ENCODE measurements at places on chromosomes 6 and 20.

DNA sequence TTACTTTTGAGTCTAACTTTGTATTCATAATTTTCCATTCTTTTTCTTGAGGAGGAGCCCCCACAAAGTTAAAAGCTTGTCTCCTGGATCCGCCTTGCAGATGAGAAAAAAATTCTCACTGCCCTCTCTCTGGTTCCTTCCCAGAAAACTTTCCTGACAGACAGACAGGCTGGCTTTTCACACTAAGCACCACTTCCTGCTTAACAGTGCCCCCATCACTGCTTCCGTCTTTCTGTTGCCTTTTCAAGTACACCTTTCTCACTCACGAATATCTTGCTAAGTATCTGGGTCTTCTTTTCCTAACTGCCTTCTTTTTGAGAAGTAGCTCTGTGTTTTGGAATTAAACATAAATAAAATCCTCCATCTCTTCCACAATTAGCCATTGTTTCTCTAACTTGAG, 19.8 kb upstream of the LMBRD1 start:
- DNase-seq: peak; percentile 18

- DNase-seq: no peak
Observed at GRCh38 chr20:47160240-47160639, 196.3 kb downstream of the ZMYND8 start.

- DNase-seq: no peak
Observed at GRCh38 chr6:112307707-112308106, 39.4 kb upstream of the RFPL4B start.

- DNase-seq: no peak
Observed at GRCh38 chr20:34637245-34638038, 39.5 kb downstream of the PIGU start.

DNA sequence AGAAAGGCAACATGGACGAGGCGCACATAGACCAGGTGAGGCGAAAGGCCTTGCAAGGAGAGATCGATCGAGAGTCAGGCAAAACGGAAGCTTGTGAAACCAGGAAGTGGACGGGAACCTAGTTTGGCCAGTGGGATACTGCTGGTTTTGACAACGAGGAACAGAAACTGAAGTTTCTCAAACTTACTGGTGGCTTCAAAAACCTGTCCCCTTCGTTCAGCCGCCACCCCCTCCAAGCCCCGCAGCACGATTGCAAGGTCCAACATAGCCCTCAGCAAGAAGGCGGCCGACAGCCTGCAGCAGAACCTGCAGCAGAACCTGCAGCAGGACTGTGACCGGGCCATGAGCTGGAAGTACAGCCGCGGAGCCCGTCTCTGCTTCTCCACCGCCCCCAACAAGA, 238.0 kb downstream of the KHDC1L start:
- DNase-seq: no peak

DNA sequence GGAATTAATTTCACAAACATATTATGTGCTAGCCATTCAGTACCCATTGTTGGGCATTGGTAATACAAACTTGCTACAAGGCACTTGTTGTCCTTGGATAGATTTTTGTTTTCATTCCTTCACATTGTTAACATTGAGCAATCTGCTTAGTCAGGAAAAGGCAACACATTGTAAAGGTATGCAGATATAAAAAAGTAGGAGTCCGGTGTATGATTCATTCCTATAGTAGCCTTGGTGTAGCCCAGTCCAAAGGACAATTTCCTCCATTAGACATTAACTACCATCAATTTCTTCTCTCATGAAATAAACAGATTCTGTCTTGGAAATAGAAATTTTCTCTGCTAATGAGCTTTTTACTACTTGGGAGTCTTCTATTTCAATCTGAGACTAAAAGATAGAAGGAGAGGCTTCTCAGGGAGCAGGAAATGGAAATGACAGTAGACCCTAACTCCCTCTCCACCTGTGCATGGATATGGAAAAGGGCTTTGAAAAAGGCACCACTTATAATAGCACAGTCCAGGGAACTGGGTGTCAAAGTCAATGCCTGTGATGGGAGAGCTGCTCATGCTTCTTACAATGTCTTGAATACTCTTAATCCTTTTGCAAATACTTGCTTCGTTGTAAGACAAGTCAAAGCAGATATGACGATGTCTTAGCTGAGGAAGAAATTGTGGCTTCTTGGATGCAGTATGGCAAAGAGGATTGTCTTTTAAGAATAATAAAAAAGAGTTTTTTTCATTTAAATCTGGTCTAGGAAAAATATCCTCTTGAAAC, 369.4 kb upstream of the CITED2 start:
- DNase-seq: no peak

DNA sequence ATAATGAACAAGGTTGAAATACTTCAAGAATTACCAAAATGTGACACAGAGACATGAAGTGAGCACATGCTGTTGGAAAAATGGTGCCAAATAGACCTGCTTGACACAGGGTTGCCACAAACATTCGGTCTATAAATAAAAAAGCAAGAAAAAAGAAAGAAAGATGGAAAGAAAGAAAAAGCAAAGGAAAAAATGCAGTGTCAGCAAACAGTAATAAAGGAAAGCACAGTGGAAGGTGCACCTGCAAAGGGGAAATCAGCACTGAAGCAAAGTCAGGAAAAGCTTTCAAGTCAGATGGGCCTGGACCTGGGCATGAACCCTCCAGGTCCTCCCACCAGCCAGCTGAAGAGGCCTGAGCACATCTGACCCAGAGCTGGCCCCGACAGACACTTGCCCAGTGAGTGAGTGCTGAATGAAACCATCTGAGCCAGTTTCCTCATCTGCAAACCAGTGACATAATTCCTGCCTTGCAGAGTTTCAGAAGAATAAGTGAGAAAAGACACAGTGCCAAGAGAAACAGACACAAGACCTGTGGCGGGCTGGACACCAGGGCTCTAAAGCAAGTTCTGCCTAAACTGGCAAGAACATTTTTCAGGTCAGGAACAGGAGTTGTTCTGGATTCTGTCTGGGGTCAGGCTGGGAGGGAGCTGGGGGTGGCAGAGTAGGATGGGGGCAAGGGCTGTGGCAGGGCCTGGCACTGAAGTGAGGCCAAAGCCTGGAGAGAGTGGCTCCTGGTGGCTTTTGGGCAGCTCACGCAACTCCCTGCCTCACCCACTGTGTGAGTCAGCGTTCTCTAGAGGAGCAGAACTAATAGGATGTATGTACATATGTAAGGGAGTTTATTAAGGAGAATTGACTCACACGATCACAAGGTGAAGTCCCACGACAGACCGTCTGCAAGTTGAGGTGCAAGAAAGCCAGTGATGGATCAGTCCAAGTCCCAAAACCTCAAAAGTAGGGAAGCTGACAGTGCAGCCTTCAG, 23.9 kb upstream of the MICB start:
- no peak for DNase-seq

GRCh38 chr20:8147476-8147875, 15.4 kb downstream of the PLCB1 start:
- DNase-seq: no peak

DNA sequence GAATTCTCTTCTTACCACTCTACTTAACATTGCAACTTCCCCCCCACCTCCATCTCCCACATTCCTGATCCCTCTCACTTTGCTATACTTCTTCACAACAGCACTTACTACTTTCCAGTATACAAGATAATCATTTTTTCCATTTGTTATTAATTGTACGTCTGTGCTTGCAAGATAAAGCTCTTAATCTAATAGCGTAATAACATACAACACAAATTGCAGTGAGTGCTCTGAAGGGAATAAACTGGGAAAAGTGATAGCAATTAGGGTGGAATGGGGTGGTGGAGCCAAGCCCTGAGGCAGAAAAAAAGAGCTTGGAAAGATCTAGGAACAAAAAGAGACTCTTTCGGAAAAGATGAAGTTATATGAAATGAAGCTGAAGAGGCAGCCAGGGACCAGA, 8.5 kb downstream of the CGAS start:
- no peak for DNase-seq

DNA sequence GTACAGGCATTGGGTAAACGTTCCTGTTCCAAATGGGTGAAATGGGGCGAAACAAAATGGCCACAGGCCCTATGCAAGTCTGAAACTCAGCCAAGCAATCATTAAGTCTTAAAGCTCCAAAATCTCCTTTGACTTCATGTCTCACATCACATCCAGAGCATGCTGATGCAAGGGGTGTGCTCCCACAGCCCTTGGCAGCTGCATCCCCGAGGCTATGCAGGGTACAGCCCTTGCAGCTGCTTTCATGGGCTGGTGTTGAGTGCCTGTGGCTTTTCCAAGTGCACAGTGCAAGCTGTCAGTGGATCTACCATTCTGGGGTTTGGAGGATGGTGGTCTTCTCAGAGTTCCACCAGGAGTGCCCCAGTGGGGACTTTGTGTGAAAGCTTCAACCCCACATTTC, 270.0 kb upstream of the CDYL start:
- no peak for DNase-seq
